ENCODE measurements at places on chromosomes 3 and 15.

DNA sequence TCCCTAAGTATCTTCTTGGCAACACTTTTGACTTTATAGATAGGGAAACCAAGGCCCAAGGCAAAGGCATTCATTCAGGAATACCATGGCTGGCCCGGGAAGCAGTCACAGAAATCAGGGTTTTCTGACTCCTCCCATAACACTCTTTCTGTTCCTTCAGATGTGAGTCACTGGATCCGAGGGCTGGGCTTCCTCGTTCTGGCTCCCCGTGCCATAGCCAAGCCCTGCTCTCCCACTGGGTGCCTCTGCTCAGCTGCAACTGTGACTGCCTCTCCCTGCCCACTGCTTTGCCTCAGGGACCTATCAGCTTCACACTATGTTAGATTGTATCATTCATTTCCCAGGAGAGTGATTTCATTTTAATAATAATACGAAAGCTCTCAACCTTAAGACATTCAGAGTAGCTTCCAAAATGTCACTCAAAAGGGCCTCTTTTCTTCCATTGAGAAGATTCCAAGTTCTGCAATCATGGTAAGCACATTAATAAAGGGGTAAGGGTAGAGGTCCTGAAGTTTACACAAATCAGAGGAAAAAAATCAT is 50.2 kb downstream of the GABRB3 start:
- DNase-seq, result no peak

DNA sequence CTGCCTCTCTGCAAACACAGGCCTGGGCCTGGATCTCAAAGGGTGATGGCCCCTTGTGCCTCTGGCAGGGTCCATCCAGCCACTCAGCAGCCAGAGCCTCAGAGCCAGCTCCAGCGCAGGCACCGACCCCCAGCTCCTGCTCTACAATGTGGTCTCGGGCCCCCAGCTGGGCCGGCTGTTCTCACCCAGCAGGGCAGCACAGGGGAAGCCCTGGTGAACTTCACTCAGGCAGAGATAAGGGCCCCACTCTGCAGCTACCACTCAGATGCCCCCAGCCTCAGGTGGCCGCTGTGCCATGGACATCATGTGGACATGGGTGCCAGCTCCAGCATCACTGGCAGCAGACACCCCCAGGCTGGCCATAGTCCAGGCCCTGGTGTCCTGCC is 173.1 kb downstream of the TBC1D2B start:
- no peak for DNase-seq

DNA sequence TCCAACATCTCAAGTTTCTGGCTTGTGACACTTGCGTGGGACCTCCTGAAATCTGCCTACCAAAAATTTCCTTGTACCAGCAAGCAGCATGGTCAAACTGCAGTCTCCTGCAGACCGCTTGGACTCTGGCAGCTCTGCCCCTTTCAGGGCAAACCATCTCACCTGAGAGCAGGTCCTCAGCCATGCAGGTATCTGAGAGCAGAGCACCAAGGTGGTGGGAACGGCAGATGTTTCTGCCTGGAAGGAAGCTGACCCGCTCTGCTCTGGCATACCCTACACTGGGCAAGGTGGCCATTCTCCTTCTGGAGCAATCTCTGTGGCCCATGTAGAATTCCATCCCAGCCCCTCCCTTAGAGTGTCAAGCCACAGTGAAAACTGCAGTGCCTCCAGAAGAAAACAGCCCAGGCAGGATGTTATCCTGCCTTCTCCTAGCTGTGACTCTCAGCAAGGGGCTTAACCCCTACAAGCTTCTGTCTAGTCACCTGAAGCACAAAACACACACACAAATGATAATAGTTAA is 21.6 kb downstream of the MESD start:
- DNase-seq, result no peak

GRCh38 chr3:133987136-133987535 is 42.6 kb downstream of the SLCO2A1 start:
- no peak for DNase-seq
